GM23248 (cell line): ENCODE measurements at places on chromosomes 11 and 22. TPM values are rescaled to one million over a fixed set of nuclear protein-coding genes. Genes with fewer than 3 reads are reported as not detected.
A peak's percentile ranks its signal among the peaks of the same experiment; 100 is the strongest.

DNA sequence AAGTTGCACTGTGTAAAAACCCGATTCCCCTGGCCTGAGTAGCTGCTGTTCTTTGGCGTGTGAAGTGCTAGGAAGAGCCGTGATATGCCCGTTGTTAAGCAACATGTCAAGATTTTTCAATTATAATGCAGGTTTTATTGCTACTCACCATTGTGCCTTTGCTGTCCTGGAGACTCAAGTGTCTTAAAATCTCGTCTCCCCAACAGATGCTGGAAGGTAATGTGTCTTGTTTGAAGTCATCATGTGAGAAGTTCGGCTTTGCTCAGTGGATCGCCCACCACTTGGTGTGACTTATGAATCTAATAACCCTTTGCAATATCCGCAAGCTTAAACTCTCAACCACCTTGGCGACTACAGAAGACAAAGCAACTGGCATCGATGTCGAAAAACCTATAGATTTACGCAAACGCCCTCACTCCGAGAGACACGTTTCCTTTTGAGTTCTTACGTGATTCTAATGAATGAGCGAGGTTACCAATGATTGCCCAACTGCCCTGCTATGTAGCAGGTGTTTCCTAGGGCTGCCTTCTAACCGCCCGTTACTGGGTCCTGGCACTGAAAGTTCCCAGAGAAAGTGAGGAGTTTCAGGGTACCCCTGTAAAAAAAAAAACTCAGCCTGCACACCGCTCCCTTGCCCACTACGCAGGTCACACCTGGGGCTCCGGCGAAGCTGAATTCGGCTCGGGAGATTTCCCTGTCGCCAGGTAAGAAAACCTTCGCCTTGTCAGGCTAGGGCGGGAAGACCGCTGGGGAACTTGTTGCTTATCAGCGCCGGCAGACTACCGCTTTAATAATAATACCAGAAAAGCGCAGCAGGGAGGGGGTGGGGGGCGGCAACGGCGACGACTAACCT lies 21.2 kb upstream of the BDNF start:
- H3K4me1 ChIP-seq = peaks cover 20% of the 10 kb centered on the region
- H3K27ac ChIP-seq = no peak overlapping the region
- no peak for DNase-seq
- peaks cover 18% of the 10 kb centered on the region for H3K27me3 ChIP-seq

The APOBEC3C gene
- 6.6 and 7.6 TPM in 2 replicates for total RNA-seq

GRCh38 chr22:48636746-48637145 lies 1190.9 kb downstream of the BRD1 start:
- H3K27me3 ChIP-seq = no peaks in the 10 kb centered on the region
- H3K36me3 ChIP-seq = no peaks in the 10 kb centered on the region

DNA sequence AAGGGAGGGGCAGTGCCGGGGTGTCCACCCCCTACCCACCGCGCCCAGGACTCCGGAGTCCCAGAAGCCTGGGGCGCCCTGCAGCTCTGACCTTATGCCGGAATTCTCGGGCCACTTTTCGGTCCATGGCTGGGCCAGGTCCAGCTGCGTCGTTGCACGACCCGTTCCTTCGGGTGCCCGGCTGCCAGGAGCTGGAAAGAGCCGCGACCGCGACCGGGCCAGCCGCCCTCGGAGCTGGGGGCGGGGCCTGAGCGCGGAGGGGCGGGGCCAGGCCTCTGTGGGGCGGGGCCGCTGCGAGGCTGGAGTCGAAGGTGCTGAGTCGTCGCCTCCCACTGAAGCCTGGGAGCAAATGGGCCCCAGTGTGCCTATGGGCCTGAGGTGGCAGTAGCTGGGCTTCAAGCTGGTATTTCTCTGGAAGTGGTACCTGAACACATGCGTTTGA lies at the start of gene USH1C:
USH1C (minus strand) TSS at position 236 of the 442 bp plus-strand sequence; CDS start at position 127, 109 bp downstream.
- DNase-seq = no peak
- H3K4me1 ChIP-seq = no peaks in the 10 kb centered on the region
- no peaks in the 10 kb centered on the region for H3K36me3 ChIP-seq
- no peak within 1 kb of the TSS for H3K4me3 ChIP-seq
- H3K27ac ChIP-seq = no peak within 1 kb of the TSS

- H3K27me3 ChIP-seq = no peaks in the 10 kb centered on the region
- no peaks in the 10 kb centered on the region for H3K4me1 ChIP-seq
- no peak for DNase-seq
- H3K27ac ChIP-seq = no peak overlapping the region
- H3K36me3 ChIP-seq = no peaks in the 10 kb centered on the region
These were observed 237.4 kb downstream of the TMEM135 start for GRCh38 chr11:87275176-87275575.

DNA sequence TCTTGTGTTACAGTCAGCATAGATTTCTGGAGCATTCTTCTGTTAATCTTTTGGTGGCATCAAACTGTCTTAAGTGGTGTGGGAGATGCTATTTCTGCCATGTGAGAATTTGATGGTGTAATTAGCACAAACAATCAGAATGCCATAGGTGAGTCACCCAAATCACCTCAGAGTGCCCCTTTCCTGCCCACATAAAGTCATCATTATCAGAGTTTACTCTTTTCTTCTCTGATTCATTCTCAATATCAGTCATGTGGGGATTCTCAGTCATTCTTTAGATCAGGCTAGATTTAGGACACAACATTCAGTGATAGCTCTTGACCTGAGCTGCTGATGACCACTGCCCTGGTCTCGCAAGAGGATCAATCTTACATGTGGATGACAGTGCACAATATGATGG lies 23.7 kb upstream of the MS4A6A start:
- H3K27me3 ChIP-seq = no peaks in the 10 kb centered on the region
- no peak for DNase-seq
- H3K27ac ChIP-seq = no peak overlapping the region
- no peaks in the 10 kb centered on the region for H3K4me1 ChIP-seq
- H3K36me3 ChIP-seq = no peaks in the 10 kb centered on the region
- H3K4me3 ChIP-seq = no peak overlapping the region

DNA sequence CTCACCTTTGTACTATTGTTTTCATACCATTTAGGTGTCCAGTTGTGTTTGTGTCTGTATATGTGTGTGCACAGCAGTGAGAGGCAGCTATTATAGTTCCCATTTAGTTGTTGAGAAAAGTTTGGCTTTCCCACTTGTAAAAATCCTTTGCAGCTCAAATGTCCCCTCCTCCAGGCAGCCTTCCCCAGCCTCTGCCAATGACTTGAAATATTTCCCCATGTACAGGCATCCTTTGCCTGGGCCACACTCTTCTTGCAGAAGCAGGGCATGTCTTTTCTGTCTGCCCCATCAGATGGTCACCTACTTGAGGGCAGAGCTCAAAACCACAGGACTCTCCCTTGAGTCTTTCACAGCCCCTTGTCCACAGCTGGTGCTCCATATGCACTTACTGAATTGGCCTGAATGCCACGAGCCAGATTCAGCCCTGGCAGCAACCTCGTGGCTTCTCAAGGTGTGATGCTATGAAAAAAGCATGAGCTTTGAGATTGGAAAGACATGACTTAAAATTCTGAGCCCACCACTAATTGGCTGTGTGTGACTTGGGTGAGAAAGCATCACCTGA lies 39.3 kb downstream of the MYEOV start:
- no peak overlapping the region for H3K4me3 ChIP-seq
- no peaks in the 10 kb centered on the region for H3K27me3 ChIP-seq
- H3K27ac ChIP-seq = no peak overlapping the region
- H3K4me1 ChIP-seq = peaks cover 12% of the 10 kb centered on the region
- DNase-seq = no peak
- no peaks in the 10 kb centered on the region for H3K36me3 ChIP-seq

DNA sequence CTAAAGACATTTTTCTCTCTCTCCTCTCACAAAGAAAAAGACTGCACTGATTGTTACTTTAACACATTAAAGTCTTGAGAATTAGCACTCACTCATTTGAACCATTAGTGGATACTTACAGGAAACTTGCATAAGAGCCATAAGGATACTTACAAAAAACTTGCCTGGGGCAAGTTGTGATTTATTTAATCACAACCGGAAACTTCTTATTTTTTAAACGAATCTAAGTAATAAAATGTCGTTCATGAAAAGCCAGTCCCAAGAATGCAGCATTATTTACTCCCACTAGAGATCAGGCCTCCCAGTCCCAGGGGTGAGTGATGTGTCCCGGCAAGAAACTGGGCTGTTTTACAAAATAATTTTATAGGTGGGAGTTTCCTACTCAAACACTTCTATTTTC lies 59.3 kb upstream of the TTC12 start:
- no peaks in the 10 kb centered on the region for H3K36me3 ChIP-seq
- no peaks in the 10 kb centered on the region; the same call in 1 of the 2 replicates for H3K27me3 ChIP-seq
- H3K4me3 ChIP-seq = no peak overlapping the region
- 0 out of 2 replicates have a peak, but pooled peaks cover 7% of the 10 kb centered on the region for H3K4me1 ChIP-seq

The SLC5A1 gene
- total RNA-seq = not detected in 2 replicates

- H3K27ac ChIP-seq = no peak overlapping the region
- no peaks in the 10 kb centered on the region for H3K4me1 ChIP-seq
- DNase-seq = peak; percentile 45
- H3K4me3 ChIP-seq = peak overlapping the region; percentile 58; the same call in 1 of the 2 replicates
These were observed 8.4 kb downstream of the LRRC10B start for GRCh38 chr11:61516675-61517572.

The CD151 gene
- total RNA-seq = 1,651 and 1,751 TPM in 2 replicates

- no peaks in the 10 kb centered on the region for H3K36me3 ChIP-seq
- peak; percentile 76 for DNase-seq
- no peak overlapping the region for H3K4me3 ChIP-seq
- peaks cover 38% of the 10 kb centered on the region for H3K27me3 ChIP-seq
These were observed 22.4 kb downstream of the MMP10 start for GRCh38 chr11:102757823-102758549.

The KRTAP5-8 gene
- not detected in 2 replicates for total RNA-seq

The NPTXR gene
- 2.7 and 4.2 TPM in 2 replicates for total RNA-seq

The APOBEC3A gene
- not detected in 2 replicates for total RNA-seq

GRCh38 chr22:22031183-22031945 lies 48.8 kb upstream of the TOP3B start:
- no peaks in the 10 kb centered on the region for H3K4me1 ChIP-seq
- no peak overlapping the region for H3K27ac ChIP-seq
- H3K4me3 ChIP-seq = no peak overlapping the region
- DNase-seq = no peak
- H3K27me3 ChIP-seq = peaks cover 20% of the 10 kb centered on the region; the same call in 1 of the 2 replicates

DNA sequence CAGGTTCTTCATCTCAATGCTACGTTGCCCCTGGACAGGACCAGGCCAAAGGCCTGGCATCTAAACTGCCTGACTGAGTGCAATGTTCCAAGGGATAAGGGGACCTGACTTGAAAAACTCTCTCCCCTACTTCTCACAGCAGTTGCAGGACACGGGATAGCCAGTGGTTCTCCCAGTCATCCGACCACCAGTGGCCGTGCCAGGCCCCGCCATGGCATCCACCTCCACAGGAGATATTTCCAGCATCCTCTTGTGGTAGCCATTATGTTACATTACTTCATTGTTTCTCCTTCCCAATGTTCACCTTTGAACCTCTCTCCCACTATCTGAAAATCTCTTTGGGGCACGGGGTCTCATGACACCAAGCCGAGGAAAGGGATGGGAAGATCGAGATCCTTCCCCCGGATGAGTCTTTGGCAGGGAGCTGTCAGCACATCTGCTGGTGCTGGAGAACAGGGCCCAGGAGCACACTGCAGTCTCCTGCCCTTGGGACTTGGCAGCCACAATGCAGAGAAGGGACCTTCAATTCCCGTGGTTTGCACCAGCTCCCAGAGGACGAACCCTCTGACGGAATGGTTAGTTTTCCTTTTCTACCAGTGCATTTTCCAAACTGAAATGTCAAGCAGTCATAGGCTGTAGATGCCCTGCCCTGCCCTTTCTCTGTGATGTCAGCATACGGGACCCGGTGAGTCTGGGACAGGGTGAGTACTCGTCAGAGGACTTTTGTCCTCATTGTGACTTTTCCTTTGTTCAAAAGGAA lies 121.2 kb downstream of the ETS1 start:
- H3K27me3 ChIP-seq = no peaks in the 10 kb centered on the region
- H3K36me3 ChIP-seq = peaks cover 58% of the 10 kb centered on the region
- H3K4me1 ChIP-seq = peaks cover 53% of the 10 kb centered on the region
- no peak overlapping the region for H3K4me3 ChIP-seq

DNA sequence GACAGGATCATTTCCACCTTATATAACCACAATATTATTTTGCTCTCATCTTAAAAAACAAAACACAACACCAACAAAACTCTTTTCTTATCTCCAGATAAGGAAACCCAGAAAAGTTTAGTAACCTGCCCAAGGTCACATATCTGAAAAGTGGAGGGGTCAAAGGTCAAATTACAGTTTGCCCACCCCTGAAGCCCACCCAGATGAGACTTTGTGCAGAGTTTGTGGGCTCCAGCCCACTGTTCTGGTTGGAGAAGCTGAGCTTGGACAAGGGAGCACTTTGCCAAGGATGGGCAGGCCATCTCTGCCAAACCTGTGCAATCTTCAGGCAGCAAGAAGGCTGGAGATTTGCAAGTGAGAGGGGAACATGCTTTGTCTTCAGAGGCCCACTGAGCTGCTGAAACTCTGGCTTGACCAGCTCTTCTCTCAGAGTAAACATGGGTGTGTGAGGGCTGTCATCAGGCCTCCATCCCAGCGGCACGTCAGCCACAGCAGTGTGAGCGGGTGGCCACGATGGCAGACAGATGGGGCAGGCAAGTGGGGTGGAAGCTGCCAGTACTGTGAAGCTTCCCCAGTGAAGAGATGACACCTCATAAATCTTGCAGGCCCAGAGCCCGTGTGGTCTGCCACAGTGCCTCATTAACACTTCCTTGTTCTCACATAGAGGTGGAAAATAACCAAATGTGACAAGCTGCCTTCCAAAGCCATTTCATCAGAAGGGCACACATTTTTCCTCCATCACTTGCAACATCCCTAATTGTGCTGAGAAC lies 111.8 kb downstream of the CCDC81 start:
- H3K4me3 ChIP-seq = no peak overlapping the region
- no peak for DNase-seq
- H3K4me1 ChIP-seq = peaks cover 15% of the 10 kb centered on the region
- no peak overlapping the region for H3K27ac ChIP-seq
- H3K27me3 ChIP-seq = peaks cover 9% of the 10 kb centered on the region; the same call in 1 of the 2 replicates

The SHANK2 gene
- 0.22 and 3.9 TPM in 2 replicates for total RNA-seq

- H3K4me1 ChIP-seq = no peaks in the 10 kb centered on the region
- no peak for DNase-seq
- no peak overlapping the region for H3K27ac ChIP-seq
These were observed 652.0 kb upstream of the CCDC90B start for GRCh38 chr11:83938148-83938547.

- H3K36me3 ChIP-seq = no peaks in the 10 kb centered on the region
- no peaks in the 10 kb centered on the region for H3K27me3 ChIP-seq
- peak overlapping the region; percentile 57 for H3K4me3 ChIP-seq
- peak; percentile 72 for DNase-seq
These were observed 56.1 kb upstream of the TIMP3 start for GRCh38 chr22:32745251-32745995.
